Stimulated activated naive B cell treated with anti-CD40 and anti-IgM and Interleukin-4, amounts not matched to agents 10 μg/mL and 1 μg/mL and 100 μg/mL, for 72 hours (primary cell): ENCODE measurements at places on chromosomes 16 and 17.

- DNase-seq = no peak
Observed at GRCh38 chr16:85366031-85366763, 246.9 kb upstream of the GSE1 start.

GRCh38 chr17:3738562-3739295, 15.0 kb downstream of the HASPIN start:
- DNase-seq = no peak

DNA sequence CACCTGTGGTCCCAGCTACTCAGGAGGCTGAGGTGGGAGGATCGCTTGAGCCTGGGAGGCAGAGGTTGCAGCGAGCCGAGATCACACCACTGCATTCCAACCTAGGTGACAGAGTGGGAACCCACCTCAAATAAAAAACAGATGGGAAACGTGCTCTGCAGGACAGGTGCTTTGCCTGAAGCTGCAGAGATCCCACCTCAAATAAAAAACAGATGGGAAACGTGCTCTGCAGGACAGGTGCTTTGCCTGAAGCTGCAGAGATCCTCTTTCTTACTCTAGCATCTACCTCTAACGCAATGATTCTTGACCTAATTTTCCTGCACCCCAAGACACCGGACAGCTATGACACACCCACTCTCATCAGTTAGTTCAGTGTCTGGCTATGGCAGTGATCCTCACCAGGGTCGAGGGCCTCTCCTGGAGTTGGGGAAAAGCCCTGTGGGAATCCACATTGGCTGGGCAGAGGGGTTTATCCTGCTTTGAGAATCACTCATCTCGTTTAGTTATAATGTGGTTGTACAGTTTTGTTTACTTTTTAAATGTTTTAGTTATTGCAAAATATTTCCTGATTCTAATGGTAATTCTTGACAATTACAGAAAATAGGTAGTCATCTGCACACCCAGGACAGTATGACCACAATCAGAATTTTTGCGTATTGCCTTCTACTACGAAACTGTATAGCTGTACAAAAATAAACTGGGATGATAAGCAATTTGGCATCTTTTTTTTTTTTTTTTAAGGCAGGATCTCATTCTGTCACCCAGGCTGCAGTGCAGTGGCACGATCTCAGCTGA, 11.4 kb downstream of the VPS53 start:
- DNase-seq = no peak

- no peak for DNase-seq
Observed at GRCh38 chr16:81636298-81636993, 142.6 kb upstream of the PLCG2 start.

DNA sequence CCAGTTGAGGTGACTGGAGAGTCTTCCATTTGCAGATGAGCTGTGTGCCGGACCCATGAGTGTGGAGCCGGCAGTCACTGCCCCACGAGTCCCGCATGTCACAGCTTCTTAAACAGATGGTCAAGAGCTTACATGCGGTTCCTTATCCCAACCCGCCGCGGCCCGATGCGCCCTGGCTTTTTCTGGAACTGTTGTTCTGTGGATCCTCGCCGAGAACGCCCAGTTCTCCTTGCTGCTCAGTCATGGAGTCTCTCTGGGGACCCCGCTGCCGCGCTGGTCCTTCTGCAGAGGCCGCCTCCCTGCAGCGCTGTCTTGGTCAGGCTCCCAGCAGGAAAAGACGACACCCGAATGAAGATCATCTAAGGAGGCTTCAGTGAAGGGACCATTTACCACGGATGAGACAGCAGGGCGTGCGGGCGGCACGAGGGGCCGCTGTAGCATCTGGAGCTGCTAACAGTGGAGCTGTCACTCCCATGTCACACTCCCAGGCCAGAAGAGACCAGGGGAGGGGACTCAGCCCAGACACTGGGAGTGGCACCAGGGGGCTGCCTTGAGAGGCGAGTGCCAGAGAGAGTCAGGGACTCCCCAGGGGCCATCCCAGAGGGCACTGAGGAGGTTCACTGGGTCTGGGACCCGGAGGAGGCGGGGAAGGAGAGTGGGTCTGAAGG, 10.8 kb upstream of the LGALS3BP start:
- DNase-seq = no peak

GRCh38 chr17:30347488-30347887, 13.6 kb upstream of the TMIGD1 start:
- no peak for DNase-seq

DNA sequence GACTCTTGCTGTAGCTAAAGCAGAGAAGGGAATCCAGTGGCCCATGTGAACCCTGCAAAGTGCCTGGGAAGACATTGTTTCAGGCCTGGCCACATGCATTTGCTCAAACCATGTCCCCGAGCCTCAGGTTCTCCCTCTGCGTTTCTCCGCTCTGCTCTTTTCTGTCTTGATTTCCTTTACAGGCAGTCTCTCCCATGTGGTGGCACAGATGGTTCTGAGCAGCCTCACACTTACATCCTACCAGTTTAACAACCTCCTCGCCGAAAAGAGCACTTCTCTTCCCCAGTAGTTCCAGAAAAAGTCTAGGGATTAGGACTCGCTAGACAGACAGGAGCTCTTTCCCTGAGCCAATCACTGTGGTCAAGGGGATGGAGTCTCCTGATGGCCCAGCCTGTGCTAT, 28.3 kb upstream of the MYH10 start:
- DNase-seq = no peak

DNA sequence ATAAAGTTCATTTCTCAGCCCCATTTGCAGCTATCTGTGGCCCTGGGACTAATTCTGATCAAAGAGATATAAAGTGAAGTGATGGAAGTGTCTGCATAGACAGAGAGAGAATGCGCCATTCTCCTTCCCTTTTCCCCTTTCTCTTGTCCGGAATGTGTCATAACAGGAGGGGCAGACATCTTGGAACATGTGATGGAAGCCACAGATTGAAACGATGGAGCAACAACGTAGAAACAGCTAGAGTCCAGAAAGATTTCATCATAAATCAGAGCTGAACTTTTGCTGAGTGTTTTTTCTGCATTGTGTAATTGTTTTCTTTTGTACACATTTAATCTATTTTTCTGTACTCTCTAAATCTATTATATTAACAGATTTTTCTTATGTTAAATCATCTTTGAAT, 11.3 kb downstream of the ASGR1 start:
- DNase-seq = no peak

DNA sequence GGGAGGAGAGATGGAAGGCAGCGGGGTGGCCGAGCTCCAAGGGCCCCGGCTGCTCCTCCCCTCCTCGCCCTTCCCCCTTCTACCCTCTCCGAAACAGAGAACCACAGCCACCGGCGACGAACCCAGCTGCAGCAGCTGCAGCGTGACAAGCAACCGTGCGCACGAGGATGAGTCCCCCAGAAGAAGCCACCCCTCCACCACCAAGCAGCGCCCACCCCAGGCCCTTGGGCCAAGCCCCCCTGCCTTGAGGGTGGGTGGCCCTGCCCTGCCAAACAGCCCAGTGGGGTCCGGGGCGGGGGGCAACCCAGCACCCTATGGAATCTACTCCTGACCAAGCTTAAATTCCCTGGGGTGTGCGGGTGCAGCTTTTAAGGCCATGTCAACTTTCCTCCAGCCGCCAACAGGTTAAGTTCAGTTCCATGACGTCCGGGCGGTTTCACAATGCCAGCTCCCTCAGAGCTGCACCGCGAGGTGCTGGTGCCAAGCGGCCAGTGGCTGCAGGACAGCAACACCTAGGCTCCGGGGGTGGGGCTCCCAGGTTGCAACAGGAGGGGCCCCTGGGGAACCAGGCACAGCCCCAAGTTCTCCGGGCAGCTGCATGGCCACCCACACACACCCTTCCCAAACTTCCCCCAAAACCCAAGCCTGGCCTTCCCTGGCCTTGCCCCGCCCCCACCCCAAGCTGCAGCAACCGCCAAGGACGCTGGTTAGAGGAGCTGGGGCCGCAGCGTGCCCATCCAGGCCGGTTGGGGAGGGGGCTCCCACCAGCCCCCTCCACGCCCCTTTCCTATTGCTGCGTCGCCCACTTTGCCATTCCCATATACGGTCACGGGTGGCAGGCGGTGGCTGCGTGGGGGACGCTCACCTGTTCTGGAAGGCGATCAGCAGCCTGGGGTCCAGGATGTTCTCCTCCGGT, 2.0 kb downstream of the CBX4 start:
- DNase-seq = peak; percentile 82
